ENCODE measurements at places on chromosomes 12 and 14.

DNA sequence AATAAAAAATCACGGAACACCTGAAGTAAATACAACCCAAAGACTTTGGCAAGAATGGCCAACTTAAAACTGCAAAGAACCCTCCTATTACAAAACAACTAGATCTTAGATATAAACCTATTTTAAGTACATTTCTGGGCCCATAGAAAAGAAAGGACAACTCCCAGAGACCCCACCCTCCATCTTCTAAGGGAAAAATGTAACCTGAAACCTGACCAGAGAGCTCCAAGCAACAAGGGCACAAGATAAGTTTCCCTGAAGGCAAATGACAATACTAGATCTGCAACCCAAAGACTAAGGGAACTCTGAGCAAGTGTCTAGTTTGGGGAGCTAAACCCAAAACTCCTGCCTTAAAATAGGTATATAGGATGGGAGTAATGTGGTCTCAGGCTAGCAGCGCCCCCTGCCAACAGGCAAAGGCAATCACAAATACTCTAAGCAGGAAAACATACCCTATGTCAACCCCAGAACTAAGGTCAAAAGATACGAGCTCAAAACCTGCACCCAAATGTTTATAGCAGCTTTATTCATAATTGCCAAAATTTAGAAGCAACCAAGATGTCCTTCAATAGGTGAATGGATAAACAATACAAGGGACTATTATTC lies 218.9 kb downstream of the ITPR2 start:
- DNase-seq = peak; percentile 36

- DNase-seq = no peak
Measured at GRCh38 chr14:87158283-87158682, 834.7 kb downstream of the GALC start.

DNA sequence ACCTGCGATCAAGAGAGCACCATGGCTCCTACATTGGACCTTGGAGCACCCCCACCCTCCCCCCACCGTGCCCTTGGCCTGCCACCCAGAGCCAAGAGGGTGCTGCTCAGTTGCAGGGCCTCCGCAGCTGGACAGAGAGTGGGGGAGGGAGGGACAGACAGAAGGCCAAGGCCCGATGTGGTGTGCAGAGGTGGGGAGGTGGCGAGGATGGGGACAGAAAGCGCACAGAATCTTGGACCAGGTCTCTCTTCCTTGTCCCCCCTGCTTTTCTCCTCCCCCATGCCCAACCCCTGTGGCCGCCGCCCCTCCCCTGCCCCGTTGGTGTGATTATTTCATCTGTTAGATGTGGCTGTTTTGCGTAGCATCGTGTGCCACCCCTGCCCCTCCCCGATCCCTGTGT lies 1.8 kb upstream of the RNU7-1 start:
- DNase-seq = no peak

DNA sequence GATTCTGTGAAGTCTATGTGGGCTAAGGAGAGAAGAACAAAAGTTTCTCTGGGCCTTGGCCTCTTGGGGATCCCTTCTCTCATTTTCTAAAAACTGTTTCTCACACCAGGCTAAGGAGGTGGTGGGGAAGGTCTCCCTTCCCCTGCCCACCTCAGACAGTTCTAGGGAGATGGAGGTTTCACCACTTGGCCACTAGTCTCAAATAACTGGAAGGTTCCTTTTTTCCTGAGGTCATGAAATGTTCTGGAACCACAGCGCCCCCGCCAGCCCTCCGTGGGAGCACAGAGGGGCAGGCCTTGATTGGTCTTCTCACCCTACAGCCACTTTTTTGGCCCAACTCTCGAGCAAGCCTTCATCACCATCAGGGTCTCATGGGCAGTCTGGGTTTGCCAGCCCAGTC lies 12.6 kb downstream of the C12orf43 start:
- DNase-seq = no peak

- DNase-seq = no peak
Measured at GRCh38 chr12:19196959-19197630, 67.6 kb downstream of the PLEKHA5 start.

DNA sequence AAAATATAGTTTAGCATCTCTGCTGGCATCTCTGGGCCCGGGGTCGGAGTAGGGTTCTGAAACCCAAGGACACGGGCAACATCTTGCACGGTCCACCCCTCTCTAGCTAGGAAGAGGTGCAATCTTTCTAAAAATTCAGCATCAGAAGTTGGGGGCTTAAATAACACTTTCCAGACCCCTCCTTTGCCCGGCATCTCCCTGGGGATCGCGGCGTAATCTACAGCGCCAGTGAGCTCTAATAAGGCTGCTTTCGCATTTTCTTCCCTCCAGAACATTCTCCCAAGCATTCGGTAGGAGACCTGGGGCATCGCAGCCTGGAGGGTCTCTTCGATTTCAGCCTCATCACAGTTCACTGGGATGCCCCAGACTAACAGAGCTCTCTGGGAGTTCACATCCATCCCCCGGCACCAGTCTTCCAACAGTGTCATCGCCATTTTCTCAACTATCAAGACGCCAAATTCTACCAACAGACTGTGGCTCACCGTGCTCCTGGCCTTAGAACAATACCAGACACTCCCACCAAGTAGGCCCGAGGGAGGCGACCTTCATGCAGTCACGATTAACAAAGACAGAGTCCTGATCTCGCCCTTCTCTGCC lies 880 bp downstream of the PNMA1 start:
- DNase-seq = no peak

DNA sequence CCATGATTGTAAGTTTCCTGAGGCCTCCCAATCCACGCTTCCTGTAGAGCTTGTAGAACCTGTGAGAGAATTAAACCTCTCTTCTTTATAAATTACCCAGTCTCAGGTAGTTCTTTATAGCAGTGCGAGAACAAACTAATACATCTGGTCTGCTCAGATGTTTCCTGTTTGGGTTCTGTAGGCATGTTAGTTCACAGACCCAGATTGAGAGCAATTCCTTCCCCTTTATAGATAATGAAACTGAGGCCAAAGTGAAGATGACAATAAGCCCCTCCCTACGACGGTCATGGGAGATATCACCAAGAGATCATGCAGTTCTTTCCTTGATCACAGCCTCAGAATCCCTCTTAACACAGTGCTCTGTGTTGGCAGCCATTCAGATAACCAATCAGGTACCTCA lies 76.5 kb upstream of the CLMN start:
- DNase-seq = no peak

GRCh38 chr12:74170645-74171477 lies 366.8 kb upstream of the ATXN7L3B start:
- DNase-seq = no peak

DNA sequence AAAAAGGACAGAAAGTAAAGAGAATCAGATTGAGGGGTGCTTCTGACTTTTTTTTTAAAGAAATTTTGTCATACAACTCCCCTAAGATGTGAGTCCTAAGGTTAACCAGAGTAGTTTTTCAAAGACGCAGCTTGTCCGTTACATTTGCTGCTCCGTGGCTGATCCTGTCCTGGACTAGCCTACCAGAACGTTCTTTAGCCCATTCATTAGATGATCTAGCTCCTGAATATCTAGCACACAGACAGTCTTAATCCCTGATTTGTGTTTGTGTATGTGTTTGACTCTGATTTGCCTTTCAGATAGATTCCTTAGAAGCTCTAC lies 60.3 kb downstream of the SAMD4A start:
- DNase-seq = no peak

DNA sequence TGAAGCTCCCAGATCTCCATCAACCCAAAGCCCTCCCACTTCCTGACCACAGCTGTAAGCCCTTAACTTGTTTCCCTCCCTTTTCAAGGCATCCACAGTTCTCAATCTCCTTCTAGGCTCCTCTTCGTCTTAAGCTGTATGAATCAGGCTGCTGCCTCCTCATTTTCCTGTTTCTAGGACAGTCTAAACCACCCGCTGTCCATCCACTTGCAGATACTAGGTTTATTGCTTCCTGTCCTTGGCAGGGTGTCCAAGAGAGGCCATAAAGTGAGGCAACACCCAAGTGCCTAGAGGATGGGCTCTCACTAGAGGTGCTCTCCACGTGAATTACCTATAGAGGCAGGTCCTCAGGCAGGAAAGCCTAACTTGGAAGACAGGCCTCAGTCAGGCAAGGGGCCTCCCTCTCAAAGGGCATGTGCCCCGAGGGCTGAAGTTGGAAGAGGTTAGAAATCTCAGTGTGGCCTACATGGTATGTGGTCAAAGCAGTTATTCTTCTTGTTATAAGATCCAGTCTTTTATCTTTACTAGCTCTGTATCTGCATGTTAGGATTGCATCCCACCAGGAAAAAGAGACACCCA lies 8.8 kb upstream of the TMEM106C start:
- DNase-seq = no peak

DNA sequence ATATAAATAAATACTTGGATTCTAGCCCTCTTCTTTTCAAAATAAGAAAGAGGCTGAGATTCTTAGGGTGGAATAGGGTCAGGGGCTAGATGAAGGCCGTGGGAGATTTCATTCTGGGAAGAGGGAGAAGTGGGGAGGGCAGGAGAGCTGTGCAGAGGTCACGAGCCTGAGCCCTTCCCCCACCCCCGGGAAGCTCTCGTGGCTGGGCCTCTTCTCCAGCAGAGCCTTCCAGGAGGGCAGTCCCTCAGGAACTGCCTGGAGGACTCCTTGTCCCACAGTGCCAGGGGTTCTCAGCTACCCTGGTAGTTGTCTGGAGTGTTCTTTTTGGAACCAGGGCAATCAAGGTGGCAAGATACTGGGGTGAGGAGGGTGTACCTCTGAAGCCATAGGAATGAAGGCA lies 94.0 kb downstream of the ESR2 start:
- no peak for DNase-seq

DNA sequence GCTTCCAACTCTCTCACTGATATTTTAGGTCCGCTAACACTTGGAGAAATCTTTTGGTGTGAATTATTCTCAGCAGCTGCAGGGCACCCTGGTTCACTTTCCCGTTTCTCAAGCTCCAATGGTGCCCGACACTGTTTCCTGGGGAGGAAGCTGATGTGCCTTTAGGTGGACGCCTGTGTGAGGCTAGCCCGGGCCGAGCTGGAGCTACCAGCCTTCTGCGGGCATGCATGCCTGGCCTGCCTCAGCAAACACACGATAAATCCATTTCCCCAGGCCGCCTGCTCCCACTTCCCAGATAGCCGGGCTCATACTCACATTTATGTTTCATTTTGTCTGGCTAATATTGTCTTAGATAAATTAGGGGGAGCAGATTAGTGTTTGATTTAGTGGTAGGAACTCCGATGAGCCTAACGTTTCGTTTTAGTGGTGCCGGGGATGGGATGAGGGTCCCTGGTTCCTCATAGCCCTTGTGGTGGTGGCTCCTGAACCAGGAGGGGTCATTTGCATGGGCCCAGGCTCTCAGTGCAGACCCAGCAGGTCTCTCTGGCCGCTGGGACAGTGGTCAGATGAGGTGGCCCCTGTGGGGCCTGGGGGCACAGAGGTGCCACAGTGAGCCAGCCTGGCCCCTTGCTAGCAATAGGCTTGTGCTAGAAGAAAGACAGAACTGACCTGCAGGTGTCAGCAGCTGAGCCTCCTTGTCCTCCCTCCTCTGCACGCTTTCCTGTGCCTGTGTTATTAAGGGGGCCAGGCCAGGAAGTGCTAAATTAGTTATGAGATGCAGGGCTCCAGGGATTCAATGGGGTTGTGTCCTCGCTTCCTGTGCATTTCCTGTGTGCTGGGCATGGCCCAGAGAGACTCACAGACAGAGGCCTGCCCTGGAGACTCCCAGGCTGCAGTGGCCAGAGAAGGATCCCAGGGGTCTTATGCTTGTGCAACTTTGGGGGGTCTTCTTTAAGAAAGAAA lies 88.3 kb downstream of the KIF26A start:
- no peak for DNase-seq

- DNase-seq = no peak
Measured at GRCh38 chr12:2475984-2476383, 318.8 kb upstream of the FKBP4 start.

DNA sequence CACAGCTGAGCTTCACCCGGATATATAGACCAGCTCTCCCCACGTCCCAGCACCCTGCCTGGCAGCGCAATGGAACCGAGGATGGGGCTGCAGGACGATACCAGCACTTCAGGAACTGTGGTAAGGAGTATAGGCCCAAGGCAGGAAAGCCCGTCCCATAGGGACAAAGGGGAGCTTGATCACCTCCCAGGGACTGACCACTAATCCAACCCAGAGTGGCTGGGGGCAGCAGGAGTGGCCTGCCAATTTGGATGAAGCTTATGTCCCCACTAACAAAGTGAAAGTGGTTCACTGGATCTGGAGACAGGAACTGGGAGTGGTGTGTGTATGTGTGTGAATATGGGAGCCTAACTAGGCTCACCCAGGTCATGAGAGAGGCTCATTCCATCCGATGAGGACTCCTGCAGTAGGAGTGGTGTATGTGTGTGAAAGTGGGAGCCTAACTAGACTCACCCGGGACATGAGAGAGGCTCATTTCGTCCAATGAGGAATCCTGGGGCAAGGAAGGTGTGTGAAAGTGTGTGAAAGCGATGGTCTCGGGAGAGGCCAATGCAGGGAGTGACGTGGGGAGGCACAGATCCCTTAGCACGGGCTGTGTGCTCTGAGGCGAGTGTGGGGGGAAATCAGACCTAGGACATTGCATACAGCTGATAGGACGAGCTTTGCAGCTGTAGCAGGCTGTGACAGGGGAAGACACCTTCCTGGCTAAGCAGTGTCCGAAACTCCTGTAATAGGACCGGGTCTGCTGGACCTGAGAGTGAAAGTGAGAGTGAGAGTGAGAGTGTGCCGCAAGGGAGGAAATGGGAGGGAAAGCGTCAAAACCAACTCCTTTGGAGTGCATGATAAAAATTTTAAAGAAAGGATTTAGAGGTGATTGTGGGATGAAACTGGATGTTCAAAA lies 25.7 kb downstream of the KLRK1 start:
- DNase-seq = peak; percentile 58

- DNase-seq = no peak
Measured at GRCh38 chr12:125218952-125219351, 153.7 kb downstream of the AACS start.
